ENCODE measurements at places on chromosomes 11 and 22. TPM values are rescaled to one million over a fixed set of nuclear protein-coding genes. Genes with fewer than 3 reads are reported as not detected.

The KRTAP5-1 gene
- not detected for total RNA-seq

GRCh38 chr11:96841792-96842191, 452.0 kb downstream of the JRKL start:
- no peak for DNase-seq

DNA sequence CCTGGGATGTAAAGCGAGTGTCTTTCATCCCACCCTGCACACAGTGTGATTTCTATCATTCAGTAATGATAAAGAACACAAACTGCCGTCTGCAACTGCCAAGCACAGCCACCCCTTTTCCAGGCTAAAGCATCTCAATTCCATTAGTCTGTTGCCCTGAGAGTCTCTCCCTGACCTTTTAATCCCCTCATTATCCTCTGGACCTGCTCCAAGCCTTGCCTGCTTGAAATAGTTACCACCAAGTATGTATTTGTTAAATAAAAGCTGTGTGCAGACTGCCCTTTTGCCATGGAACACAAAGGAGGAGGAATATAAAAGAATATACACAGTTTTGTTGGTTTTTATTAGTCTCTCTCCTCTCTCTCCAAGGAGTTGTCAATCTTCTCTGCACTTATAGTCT, 13.0 kb downstream of the GRAP2 start:
- DNase-seq: no peak

The KCNK7 gene
- 0.31 TPM for total RNA-seq

- DNase-seq: peak; percentile 31
Measured at GRCh38 chr22:31945443-31945855, 1.1 kb downstream of the YWHAH start.

DNA sequence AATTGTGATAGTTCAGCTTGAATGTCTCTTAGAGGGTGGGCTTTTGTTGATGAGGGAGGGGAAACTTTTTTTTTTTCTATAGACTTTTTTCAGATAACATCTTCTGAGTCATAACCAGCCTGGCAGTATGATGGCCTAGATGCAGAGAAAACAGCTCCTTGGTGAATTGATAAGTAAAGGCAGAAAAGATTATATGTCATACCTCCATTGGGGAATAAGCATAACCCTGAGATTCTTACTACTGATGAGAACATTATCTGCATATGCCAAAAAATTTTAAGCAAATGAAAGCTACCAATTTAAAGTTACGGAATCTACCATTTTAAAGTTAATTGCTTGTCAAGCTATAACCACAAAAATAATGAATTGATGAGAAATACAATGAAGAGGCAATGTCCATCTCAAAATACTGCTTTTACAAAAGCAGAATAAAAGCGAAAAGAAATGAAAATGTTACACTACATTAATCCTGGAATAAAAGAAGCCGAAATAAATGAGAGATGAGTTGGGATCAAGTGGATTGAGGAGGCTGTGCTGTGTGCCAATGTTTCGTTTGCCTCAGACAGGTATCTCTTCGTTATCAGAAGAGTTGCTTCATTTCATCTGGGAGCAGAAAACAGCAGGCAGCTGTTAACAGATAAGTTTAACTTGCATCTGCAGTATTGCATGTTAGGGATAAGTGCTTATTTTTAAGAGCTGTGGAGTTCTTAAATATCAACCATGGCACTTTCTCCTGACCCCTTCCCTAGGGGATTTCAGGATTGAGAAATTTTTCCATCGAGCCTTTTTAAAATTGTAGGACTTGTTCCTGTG, 3.9 kb downstream of the MALAT1 start:
- DNase-seq: no peak

The HEPACAM gene
- not detected for total RNA-seq

- no peak for DNase-seq
Measured at GRCh38 chr11:113475160-113475761, at the start of gene DRD2. TSS of gene DRD2 (minus strand) at chr11:113475398. CDS start at chr11:113424651, 50,747 bp downstream.

- no peak for DNase-seq
Measured at GRCh38 chr11:115616971-115617370, 112.8 kb upstream of the CADM1 start.

GRCh38 chr11:78067704-78068103, 4.0 kb downstream of the THRSP start:
- no peak for DNase-seq

DNA sequence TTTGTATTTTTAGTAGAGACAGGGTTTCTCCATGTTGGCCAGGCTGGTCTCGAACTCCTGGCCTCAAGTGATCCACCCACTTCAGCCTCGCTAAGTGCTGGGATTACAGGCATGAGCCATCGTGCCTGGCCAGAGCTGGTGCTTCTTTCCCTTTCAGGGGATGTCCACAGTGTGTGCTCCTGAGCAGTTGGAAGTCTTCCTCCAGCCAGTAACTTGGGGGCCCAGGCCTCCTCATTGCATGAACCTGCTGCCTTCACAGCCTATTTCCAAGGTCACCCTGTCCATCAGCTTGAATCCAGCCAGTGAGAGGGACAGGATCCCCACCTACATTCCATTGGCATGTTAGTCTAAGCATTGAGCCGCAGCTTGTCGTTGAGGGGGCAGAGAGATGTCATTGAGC, 12.5 kb downstream of the RTL6 start:
- DNase-seq: no peak

- DNase-seq: no peak
Measured at GRCh38 chr11:117005758-117006157, 92.5 kb downstream of the SIK3 start.

DNA sequence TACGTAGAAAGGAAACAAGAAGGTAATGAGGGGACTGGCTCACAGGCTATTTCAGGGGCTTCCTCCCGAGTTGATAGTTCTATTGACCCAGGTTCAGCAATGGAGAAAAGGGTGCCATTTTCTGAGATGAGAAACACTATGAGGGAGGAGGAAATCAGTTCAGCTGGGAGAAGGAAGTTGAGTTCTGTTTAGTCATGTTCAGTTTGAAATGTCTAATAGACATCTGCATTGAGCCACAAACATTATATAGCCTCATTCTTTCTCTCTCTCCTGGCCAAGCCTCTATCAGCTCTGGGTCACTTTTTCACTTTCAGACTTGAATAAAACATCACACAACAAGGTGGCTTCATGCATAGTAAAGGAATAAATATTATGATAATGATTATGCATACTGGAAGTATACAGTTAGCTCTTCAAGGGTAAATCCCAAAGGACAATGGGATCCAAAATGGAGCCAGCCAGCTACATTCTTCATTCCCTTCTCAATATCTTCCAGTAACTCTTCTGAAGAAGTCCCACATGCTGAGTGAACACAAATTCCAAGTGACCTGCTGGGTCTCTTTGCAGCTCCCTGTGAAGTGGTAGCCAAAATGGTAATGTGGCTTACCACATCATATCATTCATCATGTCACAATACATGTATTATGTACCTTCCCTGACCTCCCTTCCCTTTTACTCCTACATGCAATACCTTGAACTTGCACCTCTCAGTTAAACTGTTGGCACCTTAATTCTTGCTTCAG, 80.9 kb upstream of the CD44 start:
- no peak for DNase-seq

GRCh38 chr11:126104420-126104819, 41.8 kb upstream of the CDON start:
- no peak for DNase-seq

DNA sequence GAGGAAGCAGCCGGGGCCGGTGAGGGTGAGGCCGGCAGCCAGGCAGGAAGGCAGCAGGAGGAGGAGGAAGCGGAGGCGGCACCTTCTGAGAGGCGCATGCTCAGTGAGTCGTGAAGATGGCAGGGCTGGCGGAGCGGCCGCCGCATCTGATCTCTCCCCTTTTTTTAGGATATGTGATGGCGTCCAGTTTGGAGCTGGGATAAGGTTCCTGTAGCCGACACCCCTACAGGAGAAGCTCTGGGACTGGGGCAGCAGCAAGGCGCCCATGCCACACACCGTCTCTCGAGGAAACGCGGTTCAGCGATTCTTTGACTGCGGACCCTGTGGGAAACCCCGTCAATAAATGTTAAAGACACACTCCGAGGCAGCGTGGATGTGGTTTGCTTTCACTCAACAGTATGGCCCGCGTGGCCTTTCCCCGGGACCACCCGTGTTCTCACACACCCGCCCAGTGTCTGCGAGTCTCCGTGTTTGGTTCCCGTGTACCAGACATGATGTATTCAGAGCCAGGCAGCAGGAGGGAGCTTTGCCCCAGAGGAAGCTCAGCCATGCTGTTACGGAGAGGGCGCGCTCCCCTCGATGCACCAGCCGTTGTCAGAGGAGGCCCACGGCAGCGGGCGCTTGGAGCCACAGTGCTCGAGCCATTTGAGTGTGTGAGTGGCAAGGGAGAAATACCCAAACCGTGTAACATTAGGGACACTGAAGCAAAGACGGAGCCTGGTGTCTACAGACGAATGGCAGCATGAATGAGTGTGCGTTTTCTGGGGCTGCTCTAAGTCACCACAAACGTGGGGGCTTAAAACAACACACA, 27.7 kb upstream of the PARVB start:
- DNase-seq: peak; percentile 83

DNA sequence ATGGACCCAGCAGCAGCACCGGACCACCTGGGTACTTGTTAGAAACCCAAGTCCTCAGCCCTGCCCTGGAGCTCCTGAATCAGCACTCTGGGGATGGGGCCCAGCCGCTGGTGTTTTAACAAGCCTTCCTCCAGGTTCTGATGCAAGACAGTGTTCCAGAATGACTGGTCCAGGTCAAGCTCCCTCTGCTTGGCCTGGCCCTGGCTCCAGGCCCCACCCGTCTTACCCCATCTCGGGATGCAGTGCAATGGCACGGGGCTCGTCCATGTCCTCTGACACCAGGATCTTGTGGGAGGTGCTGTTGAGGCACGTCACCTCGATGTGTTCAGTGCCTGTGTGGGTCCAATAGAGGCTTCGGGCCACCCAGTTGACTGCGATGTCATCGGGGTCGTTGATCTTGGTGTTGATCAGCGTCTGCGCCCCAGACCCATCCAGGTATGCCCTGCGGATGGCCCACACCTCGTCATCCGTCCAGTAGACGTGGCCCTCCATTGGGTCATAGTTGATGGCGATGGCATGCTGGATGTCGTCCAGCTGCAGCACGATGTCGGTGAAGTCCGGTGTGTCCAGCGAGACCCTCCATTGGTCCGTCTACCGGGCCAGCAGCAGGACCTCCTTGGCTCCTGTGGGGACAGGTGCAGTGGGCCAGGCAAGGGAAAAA, 140.3 kb downstream of the CRYBB2 start:
- DNase-seq: no peak

- DNase-seq: no peak
Measured at GRCh38 chr11:65185869-65186341, 4.2 kb downstream of the CAPN1 start.

The CRYBB3 gene
- total RNA-seq: 0.43 TPM

The BATF2 gene
- not detected for total RNA-seq

DNA sequence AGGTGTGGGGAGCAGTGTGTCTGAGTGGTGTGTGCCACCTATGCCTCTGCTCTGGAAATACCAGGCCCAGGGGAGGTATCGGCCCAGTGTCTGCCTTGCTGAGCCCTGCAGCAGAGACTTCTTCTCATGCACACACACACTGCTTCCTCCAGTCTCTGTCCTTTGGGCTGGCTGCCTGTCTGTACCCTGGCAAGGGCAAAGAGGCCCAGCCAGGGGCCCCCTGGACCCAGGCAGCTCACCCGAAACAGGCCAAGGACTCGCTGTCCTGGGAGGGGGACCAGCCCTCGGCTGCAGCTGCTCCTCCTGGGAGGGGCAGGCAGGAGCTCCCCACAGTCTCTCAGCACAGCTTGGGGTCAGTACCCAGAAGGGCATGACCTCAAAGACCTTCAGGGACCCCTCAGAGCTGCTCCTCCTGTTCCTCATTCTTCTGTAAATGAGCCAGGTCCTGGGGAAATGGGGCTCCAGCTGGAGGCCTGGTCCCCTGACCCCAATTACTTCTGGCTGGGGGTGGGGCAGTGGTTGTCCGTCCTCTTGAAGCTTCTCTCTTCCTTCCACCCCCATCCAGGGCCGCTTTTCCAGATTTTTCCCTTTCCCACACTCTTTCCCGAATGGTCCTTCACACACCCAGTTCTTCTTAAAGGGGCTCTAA, 24.5 kb upstream of the ALX4 start:
- DNase-seq: no peak

The KRTAP5-8 gene
- not detected for total RNA-seq

The MPZL2 gene
- total RNA-seq: 15.8 TPM

All from activated CD4-positive, alpha-beta memory T cell treated with anti-CD3 and anti-CD28 coated beads for 36 hours (primary cell).